Brain microvascular endothelial cell (primary cell): ENCODE measurements at places on chromosomes 5 and 9.

DNA sequence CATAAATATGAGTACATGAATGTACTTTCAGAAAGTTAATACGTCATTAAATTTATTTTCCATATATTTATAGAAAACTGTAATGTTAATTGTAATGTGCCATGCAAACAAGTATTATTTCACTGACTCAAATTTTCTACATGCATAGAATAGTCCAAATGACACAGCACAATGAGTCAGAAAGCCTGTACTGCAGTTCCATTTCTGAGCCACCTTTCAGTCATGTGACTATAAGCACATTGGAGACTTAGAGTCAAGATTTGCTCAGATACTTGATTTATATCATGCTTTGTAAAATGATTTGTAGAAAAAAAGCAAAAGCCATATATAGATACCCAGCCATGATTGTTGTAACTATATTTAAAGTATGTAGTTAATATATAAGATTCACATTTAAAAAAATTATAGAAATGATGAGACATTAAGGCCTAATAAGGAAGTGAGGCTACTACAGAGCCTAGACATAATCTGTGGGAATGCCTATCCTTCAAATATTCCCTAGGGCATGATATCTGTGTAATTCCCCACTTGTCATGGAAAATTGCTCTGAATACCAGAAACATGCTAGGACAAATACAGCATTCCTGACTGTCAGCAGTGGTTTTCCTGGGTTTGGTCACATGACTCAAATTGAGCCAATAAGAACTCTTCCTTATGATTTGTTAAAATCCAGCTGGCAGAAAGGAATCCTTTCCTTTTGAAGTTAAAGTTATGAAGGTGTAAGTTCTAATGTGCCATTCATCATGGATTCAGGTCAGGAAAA lies 50.0 kb downstream of the PTPRD start:
- peak; percentile 41 for DNase-seq

DNA sequence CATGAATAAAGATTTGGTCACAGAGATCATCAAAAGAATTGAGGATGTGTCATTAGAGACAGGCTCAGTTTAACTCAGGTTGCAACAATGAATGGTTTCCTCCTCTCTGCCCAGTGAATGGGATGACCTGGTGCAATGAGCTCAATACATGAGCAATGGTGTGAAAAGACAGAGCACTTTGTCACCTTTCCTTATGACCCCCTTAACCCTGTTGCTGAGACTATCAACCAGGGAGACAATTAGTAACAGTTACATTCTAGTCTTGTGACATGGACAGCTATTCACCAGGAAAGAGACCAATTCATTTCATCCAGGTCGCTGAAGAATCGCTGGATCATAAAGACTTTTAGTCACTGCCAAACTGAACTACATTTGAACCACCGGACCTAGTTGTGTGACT lies 19.9 kb upstream of the CDH6 start:
- DNase-seq, result no peak

GRCh38 chr9:95506428-95506677 lies 10.4 kb downstream of the PTCH1 start:
- DNase-seq, result no peak

DNA sequence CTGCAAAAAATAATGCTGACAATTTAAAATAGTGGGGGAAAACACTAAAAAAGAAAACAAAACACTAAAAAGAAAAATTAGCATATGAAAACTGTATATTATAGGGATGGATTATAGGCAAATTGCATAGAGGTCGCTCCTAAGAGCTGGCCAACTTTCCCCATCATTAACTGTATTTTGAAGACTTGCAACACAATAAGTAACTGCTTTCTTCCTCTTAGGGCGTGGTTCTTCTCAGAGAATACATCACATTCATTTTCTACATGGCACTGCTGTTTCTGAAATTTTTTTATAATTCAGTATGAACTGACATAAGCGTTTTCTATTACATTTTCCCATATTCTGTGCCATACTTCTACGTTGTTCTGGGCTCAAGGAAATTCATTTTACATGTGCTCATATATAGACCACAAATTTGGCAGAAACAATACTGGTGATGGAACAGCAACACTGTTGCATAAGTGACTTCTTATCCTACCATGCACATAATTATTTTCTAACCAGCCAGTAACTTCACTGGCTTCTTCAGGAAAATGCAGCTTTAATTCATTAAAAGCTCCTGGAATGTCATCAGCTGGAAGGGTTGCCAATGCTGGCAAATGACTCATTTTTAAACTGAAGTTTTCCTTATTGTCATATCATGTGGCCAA lies 171.2 kb upstream of the DMAC1 start:
- no peak for DNase-seq

GRCh38 chr9:125633116-125633745 lies 73.8 kb downstream of the MAPKAP1 start:
- DNase-seq, result no peak

GRCh38 chr5:116455061-116455460 lies 119.6 kb downstream of the SEMA6A start:
- peak; percentile 64 for DNase-seq

- no peak for DNase-seq
These were observed 3.4 kb downstream of the MGAT1 start for GRCh38 chr5:180799194-180799593.

- DNase-seq, result peak; percentile 87
These were observed 9.7 kb downstream of the PTGES2 start for GRCh38 chr9:128117613-128118471.

GRCh38 chr9:8096091-8096490 lies 296.5 kb upstream of the DMAC1 start:
- DNase-seq, result no peak

GRCh38 chr5:60597572-60598320 lies 102.2 kb downstream of the DEPDC1B start:
- DNase-seq, result no peak

GRCh38 chr5:15483351-15484097 lies 16.5 kb upstream of the FBXL7 start:
- DNase-seq, result no peak

DNA sequence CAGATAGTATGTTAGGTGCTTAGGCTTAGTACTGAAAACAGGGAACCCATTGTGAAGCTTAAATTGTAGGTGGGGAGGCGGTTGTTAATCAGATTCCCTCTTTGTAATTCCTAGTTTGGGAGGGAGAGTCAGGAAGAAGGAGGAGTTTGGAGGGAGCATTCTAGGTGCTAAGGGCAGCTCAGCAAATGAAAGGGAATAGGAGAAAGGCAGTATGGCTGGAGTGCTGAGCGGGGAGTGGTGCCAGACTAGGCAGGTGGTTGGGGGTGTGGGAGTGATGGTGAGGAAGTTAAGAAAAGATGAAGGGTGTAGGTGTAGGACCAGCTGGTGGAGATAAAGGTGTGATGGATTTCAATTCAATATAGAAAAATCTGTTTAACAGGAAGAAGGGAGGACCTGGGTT lies 11.1 kb upstream of the GARNL3 start:
- no peak for DNase-seq

DNA sequence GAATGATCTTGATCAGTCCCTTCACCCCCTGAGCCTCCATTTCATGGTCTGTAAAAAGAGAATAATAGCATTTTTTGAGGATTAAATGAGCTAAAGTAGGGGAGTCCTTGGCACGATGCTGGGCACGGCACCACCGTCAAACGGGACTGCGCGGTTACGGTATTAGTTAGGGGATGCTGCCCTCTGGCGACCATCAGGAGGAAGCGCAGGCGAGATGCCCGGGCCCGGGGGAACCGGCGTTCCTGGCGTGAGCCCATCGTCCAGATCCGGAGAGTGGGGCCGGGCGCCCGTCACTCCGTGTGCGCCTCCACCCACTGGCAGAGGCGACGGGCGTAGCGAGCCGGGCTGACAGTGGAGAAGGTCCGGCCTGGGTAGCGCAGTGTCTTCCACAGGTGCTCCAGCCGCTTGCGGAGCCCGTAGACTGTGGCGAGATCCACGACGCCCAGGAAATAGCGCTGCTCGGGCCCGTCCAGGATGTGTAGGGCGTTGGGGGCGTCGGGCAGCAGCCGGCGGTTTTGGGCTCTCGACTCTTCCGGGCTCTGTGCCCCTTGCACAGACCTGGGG lies 4.8 kb upstream of the ST6GALNAC4 start:
- no peak for DNase-seq

DNA sequence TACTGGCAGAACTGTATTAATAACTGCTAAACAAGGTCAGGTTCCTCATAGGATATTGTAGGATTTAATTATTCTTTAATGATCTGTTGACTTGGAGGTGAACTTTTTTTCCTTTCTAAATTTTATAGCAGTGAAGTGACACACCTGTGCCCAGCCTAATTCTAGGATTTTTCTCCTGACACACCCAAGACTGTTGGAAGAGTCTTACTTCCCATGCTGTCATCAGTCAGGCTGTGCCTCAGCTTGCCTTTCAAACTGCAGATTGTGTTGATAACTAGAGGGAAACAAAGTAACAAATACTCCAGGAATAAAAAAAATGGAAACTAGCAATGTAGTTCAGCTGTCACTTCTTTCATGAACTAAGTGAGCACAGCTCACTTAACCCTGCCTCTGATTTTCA lies 22.0 kb downstream of the OTULIN start:
- no peak for DNase-seq

DNA sequence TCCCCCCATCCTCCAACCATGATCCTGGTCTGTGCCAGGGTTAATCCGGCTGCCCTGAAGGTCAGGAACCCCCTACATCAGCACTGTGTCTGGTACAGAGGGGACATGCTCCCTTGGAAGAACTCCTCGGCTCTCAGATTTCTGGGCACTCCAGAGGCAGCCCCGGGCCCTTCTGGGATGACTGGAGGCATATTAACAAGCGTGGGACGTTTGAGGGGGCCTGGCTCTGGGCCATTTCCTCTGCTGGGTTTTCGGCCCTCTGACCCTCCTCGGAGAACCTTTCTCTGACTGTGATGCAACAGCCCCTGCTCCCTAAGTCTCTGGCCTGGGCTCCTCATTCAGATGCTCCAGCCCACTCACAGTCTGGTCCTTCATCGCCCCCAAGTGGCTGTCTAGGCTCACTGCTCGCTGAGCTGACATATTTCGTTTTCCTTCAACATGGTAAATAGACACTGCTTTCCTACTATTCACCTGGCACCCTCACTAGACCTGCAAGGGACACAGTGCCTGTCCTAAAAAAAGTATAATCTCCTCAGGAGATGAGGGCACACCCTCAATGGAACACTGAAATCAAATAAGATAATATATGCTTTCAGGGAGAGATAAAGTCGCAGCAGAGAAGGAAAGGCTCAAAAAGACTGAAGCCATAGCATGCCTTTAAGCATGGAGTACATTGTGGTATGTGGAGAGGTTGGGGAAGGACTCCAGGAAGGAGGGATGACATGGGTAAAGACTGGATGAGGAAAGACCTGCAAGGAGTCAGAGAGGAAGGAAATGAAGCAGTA lies 404.7 kb upstream of the TRPC7 start:
- peak; percentile 55 for DNase-seq

DNA sequence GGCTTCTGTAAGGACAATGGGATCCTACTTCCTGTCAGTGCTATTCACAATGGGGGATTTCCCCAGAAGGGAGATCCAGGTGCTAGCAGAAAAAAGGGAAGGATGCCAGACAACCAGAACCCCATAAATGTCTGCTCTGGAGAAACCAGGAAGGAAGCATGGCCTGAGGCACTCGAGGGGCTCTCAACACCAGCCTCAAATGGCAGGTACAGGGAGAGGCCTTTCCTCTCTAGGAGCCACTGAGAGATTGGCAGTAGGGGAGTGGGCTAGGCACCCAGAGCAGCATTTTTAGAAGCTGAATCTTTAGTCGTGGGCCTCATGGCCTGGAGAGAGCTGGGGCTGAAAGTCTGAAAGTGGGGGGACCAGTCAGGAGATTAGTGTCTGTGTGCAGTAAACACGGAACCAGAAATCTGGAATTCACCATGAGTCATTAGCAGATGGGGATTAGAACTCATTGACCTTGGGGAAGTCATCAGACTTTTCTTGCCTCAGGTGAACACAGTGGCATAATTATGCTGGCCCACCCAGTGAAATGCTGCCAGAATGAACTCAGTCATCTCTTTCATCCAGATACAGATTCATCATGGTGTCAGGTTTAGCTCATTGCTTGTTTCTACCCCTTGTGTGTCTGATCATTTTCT lies 28.3 kb downstream of the ARHGEF28 start:
- DNase-seq, result no peak

- peak; percentile 12 for DNase-seq
These were observed 60.9 kb upstream of the TMED7 start for GRCh38 chr5:115686738-115687074.

DNA sequence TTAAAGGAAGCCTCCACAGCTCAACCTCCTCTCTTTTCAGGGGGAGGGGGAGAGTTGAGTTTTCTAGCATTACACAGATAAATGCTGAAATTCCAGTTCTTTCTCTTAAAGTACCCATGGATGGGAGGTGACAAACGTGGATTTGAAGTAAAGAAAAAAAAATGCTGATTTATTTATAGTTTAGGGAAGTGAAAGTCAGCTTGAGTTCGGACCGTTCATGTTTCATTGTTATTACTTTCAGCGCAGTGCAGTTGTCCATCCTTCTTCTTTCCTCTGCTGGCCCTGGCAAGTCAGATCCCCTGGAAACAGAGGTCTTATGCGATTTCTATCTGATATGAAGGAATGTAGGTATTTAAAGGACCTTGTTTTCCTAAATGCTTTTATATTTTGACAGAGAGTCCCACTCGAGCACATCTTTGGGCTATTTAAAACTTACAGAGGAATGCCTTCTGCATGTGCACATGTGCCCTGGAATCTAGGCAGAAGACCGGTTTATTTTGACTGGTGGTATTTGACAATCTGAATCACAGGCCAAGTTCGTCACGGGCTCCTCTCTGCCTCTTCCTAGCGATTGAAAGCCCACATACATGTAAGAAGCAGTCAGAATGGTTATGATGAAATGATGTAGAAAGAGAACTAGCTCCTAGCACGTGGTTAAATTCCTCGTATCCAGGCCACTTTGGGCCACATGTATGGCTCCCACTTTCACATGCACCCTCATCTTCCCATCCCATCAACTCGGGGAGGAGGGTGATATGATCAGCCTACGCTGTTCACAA lies 385.2 kb upstream of the KLF4 start:
- DNase-seq, result no peak

DNA sequence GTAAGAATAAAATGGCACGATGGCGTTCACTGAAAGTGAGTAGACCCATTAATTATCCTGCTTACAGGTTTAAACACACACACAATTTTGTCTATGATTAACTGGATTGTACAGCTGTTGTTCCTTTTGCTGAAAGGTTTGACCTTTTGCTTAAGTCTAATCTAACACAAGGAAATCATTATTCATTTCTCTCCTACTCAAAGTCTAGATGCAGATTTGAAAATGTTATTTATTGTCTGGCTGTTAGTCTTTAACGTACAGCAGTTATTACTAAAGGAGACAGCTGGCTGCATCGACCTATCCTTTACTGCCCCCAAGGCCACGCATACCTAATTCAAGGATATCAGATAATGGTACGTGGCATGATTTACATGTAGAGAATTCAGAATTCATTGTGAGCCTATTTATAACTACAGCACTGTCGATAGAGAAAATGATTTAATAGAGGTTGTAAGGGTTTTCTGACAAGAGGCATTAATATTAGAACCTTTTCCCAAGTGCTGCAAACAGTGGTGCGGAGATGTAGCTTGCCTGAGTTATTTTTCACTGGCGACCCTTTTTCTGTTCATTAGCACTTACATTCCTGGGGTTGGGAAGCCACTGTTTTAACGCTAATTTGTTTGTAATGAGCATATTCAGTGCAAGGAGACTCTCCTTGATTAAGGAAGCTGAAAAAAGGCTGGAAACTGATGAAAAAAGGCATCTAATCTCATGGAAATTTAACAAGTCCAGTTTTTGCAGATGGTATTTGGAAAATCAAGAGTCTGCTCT lies 368.4 kb upstream of the GRAMD2B start:
- no peak for DNase-seq
